CD8-positive, alpha-beta T cell (primary cell): ENCODE measurements at places on chromosomes 6 and 20.

GRCh38 chr6:131400054-131400778, 172.8 kb upstream of the ARG1 start:
- no peak for DNase-seq

GRCh38 chr6:16129623-16130401, 926 bp downstream of the MYLIP start:
- no peak for DNase-seq

DNA sequence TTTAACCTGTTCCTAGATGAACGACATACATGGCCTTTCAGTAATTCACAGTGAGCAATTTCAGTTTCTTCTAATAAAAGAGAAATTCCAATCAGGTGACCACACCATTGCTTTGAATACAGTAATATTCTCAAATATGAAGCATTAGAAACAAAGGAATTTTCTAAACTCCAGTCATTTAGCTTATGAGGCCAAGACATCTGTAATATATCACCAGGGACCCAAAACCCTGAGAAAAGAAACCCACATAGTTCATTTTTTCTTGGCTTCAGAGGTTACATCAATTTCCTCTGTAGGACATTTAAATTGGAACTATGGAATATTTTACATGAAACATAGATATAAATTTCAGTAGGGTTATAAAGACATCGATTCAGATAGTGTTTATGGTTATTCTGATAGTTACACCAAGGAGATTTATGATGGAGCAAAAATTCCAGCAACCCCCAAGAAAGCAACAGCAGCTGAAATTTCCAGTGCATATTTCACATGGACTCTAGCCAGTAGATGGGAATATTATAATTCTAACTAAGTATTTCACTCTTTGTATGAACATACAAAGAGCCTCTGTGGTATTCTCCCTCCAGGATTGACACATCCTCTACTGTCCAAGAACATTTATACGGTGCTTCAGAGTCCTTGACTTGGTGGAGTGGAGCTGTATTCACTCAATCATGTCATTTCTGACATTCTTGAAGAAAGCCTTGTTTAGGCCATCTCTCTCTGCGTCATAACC, 82.9 kb downstream of the ADGRG6 start:
- no peak for DNase-seq

DNA sequence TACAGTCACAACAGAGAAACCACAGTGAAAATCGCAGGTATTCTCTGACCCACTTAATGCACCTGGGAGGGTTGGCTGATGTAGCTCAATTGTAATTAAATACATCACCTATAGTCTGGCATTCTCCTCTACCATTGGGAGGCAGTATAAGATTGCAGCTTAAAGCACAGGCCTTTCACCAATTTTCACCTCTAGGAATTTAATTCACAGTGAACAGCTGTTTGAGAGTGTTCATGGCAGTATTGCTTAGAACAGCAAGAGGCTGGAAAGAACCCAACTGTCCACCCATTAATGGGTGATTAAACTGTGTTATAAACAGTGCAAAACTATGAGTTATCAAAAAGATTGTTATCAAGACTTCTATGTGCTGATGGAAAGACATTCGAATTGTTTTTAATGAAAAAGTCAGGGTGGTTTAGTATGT, 2.0 kb downstream of the EDEM2 start:
- no peak for DNase-seq

GRCh38 chr6:168291450-168291849, 28.1 kb downstream of the DACT2 start:
- no peak for DNase-seq

DNA sequence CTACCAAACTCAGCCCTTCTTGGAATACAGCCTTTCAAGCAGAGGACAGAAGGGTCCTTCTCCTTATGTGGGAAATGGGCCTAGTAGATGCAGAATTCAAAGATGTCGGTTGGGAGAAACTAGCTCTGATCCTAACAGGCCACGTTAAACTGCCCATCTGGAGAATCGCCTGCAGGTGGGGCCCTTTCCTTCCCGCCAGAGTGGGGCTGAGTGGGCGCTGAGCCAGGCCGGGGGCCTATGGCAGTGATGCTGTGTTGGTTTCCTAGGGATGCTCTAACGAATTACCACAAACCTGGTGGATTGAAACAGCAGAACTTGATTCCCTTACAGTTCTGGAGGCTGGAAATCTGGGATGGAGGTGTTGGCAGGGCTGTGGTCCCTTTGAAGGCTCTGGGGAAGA, 9.1 kb downstream of the MAPK13 start:
- no peak for DNase-seq

DNA sequence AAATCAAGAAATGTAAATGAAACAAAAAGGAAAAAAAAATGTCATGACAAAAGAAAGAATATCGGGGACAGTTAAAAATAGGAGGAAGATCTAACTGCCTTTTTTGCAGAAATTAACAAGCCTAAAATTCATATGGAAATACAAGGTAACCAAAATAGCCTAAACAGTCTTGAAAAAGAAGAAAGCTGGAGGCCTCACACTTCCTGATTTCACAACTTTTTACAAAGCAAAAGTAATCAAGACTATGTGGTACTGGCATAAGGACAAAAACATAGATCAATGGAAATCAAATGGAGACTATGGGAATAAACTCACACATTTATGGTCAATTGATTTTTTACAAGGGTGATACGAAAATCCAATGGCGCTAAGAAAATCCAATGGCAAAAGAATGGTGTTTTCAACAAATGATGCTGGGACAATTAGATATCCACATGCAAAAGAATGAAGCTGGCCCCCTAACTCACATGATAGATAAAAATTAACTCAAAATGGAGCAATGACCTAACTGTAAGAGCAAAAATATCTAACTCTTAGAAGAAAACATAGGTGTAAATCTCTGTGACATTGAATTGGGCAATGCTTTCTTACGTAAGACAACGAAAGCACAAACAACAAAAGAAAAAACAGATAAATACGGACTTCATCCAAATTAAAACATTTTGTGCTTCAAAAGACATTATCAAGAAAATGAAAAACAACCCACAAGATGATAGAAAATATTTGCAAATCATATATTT, 24.5 kb downstream of the MAP3K5 start:
- DNase-seq: no peak

DNA sequence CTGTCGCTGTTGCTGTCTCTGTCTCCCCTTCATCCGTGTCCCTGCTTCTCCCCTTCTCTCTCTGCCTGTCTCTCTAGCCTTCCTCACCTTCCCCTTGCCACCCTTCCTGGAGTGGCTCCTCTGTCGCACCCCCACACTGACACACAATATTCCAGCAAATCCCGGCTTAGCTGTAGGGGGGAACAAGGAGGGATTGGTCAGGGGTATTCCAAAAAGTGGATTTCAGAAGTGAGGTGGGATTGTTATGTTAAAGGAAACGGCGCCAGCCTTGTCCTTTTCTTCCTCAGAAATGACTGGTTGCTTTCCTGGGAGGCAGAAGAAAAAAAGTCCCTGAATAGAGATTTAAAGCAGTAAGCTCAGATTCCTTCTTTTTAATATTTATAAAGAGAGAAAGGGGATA, 76.3 kb upstream of the SIRPA start:
- no peak for DNase-seq

- no peak for DNase-seq
Measured at GRCh38 chr6:67210450-67210849, 1424.6 kb upstream of the ADGRB3 start.

GRCh38 chr6:100181309-100181708, 187.3 kb upstream of the MCHR2 start:
- DNase-seq: no peak

DNA sequence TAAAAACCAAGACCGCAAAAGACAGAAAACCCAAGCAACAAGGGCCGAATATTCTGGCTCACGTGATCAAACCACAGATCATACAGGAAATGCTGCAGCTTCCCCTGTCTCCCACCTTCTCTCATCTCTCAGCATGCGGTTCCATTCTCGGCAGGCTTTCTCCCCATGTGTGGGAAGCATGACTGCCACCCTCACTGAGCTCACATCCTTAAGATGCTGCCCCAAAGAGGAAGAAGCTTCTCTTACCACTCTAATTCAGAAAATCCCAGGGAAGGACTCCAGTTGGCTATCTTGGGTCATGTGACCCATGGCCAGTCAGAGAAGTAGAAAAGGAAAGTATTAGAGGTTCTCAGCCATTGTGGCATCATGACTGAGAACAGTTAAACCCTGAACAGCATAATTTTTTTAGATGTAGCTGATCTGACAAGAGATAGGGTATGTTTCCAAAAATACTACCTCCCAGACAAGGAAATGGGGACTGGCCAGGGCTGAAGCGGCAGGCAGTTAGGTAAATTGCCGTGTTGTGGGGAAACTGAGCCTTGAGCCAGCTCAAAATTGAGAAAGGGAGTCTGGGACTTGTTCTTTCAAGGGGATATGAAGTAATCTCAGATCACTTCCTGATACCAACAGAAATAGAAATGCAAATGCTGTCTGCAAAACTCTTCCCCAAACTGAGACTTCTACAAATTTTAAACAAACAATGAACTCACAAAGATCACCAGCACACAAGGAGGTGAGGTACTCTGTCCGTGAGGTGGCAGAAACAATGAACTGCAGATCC, 37.1 kb upstream of the GRM4 start:
- peak; percentile 48 for DNase-seq

DNA sequence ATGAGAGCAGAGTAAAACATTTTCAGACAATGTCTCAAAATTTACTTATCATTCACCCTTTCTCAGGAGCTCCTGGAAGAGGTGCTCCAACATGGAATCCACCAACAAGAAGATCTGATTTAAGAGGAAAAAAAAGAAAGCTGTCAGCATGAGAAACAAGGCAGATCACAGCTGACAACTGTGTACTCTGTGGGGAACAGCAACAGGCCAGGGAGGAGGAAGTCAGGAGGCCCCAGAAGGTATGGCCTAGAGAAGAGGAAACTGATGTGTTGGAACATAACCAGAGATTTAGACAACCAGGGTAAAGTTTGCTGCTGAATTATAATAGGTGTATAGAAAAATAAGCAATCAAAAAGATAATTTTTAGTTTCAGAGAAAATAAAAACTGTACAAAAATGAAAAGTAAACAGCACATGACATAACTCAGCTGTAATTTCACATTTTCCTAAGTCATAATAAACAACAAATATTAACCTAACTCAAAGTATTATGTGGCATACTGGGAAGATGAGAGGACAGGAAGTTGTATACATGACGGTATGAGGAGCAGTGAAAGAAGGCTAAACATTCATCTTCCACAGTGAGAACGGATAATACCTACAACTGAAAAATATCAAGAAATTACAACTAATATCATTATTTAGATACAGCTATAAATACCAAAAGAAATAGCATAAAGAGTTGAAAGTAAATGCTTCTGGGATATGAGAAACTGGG, 113.6 kb upstream of the EMILIN3 start:
- DNase-seq: no peak

- DNase-seq: peak; percentile 14
Measured at GRCh38 chr6:161265975-161266374, 7.9 kb downstream of the AGPAT4 start.

GRCh38 chr6:4635666-4636065, 140.5 kb upstream of the CDYL start:
- DNase-seq: no peak

- no peak for DNase-seq
Measured at GRCh38 chr20:38208088-38208487, 43.0 kb upstream of the TGM2 start.

DNA sequence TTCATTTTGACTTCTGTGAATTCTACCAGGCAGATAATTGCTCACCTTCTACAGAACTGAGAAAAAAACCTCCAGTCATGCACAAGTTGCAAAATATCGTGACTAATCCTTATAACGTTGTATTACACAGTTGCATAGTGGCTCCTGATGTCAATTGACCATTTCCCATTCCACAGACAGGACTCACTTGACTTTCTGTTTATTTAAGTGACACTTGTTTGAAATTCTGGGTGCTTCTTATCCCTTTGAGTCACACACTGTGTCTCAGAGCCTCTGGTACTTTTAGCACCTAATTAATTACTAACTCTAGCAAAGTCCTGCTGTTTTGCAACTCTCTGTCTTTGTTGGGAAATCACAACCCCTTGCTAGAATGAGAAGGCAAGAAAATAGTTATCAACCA, 16.2 kb upstream of the RSPO3 start:
- no peak for DNase-seq

DNA sequence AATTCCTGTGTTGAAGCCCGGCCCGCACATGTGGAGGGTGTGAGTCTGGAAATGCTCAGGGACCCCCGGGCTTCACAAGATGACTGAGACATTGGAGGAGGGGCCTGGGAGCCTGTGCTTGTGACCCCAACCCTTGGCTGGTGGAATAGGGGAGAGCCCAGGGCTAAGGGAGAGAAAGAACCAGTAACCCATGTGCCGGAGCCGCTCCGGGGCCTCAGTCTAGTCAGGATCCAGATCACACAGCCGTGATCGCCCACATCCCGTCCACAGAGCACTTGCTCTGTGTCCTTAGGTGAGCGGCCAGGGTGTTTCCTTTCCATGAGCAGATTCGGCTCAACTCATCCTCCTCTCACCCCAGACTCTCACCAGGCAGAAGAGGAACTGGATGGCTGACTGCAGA, 152.3 kb upstream of the RPS6KA2 start:
- DNase-seq: no peak

- DNase-seq: no peak
Measured at GRCh38 chr6:53790886-53791285, 3.9 kb upstream of the LRRC1 start.

DNA sequence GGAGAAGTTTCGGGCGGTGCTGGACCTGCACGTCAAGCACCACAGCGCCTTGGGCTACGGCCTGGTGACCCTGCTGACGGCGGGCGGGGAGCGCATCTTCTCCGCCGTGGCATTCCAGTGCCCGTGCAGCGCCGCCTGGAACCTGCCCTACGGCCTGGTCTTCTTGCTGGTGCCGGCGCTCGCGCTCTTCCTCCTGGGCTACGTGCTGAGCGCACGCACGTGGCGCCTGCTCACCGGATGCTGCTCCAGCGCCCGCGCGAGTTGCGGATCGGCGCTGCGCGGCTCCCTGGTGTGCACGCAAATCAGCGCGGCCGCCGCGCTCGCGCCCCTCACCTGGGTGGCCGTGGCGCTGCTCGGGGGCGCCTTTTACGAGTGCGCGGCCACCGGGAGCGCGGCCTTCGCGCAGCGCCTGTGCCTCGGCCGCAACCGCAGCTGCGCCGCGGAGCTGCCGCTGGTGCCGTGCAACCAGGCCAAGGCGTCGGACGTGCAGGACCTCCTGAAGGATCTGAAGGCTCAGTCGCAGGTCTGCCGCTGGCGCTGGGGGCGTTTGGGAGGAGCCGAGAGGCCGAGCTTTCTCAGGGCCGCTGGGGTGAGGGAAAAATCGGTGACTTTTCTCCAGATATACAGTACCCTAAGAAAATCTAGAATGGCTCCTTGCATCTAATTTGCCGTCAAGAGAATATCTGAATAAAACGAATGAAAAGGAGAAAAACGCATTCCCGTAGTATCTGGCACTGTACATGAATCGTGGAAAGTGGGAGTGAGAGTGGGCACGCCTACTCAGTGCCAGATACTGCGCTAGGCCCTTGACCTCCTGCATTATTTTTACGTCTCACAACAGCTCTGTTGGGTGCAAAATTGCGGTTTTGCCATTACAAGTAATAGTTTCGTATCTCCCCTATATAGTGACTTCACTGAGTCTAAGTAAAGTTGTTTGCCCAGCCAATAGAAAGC, 1.0 kb downstream of the CALHM6 start:
- peak; percentile 4 for DNase-seq

DNA sequence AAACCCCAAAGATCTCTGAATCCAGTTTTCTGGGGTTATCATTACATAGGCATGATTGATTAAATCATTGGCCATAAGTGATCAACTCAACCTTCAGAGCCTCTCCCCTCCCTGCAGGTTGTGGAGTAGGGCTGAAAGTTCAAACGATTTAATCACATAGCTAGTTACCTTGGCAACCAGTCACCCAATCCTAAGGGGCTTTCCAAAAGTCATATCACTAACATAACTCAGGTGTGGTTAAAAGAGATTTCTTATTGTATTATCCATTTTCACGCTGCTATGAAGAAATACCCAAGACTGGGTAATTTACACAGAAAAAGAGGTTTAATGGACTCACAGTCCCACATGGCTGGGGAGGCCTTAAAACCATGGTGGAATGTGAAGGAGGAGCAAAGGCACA, 935.1 kb upstream of the SLC35B3 start:
- DNase-seq: no peak
